ENCODE measurements at places on chromosomes 11 and 22. TPM values are rescaled to one million over a fixed set of nuclear protein-coding genes. Genes with fewer than 3 reads are reported as not detected.

DNA sequence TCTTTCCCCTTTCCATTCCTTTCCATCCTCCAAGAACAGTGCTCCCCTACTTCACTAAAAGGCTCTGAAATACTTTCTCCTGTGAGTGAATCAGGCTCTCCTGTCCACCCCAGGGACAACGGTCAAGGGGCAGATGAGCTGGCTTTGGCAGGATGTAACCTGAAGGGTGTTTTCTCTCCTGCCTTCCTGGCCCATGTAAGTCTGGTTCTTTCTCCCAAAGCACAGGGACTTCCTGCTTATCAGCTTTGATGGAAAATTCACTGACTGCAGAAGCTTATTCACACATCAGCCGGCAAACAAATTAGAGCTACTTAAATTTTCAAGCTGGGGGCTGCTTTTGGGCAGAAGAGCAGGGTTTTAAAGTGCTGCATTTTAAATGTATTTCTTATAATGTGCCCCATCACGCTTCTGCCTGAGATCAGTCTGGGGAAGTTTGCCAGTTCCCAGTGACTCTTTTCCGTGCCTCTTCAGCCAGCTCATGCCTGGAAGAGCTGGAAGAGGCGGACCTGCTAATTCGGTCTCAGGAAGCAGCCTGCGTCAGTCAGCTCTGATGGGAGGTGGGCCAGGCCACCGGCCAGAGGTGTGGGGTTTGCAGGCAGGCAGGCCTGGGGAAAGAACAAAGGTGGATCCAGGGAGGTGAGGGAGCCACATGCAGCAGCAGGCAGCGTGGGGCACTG, 140.4 kb upstream of the TBCEL start:
- DNase-seq: peak; percentile 54

The DTX4 gene
- 2.5 TPM for total RNA-seq

- DNase-seq: peak; percentile 22
Observed at GRCh38 chr11:17250561-17251350, 25.8 kb upstream of the NUCB2 start.

DNA sequence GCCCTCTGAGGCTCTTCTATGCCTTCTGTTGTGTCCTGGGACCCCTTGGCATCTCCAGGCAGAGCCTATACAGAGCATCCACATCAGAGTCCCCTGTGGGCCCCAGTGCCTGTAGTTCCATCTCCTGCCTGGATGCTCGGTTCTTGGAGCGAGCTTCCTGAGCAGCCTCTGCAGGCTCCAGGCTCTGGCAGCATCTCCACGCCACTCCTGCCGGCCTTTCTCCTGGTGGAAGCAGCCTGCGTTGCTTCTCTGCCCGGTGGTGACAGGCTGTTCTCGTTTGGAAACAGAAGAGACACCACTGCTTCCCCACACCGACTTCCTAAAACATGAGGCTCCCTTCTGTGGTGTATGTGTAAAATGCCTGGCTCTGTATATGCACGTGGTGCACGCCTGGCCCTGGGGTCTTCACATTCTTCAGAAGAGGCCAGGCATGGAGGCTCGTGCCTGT, 52.8 kb downstream of the BCR start:
- DNase-seq: peak; percentile 25

- peak; percentile 97 for DNase-seq
Observed at GRCh38 chr22:27512283-27512761, 289.2 kb downstream of the MN1 start.

GRCh38 chr11:114256176-114256966, 39.8 kb upstream of the NNMT start:
- no peak for DNase-seq

The SERGEF gene
- 18.1 TPM for total RNA-seq

GRCh38 chr11:7347611-7348431, 96.1 kb downstream of the SYT9 start:
- no peak for DNase-seq

The OR51Q1 gene
- total RNA-seq: not detected

DNA sequence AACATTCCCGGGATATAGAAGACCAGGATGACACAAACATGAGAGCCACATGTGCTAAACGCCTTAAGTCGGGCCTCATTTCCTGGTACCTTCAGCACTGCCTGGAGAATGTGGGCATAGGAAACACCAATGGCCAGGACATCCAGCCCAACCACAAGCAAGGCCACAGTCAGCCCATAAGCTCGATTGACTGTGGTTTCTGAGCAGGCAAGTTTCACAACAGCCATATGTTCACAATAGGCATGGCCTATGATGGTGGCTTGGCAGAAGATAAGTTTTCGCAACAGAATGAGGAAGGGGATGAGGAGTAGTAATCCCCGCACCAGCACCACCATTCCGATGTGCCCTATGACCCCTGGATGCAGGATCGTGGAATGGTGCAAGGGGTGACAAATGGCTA, 26.9 kb upstream of the OR56A1 start:
- no peak for DNase-seq

The GLYAT gene
- total RNA-seq: not detected

- no peak for DNase-seq
Observed at GRCh38 chr11:80529726-80530125, 1088.9 kb upstream of the TENM4 start.

DNA sequence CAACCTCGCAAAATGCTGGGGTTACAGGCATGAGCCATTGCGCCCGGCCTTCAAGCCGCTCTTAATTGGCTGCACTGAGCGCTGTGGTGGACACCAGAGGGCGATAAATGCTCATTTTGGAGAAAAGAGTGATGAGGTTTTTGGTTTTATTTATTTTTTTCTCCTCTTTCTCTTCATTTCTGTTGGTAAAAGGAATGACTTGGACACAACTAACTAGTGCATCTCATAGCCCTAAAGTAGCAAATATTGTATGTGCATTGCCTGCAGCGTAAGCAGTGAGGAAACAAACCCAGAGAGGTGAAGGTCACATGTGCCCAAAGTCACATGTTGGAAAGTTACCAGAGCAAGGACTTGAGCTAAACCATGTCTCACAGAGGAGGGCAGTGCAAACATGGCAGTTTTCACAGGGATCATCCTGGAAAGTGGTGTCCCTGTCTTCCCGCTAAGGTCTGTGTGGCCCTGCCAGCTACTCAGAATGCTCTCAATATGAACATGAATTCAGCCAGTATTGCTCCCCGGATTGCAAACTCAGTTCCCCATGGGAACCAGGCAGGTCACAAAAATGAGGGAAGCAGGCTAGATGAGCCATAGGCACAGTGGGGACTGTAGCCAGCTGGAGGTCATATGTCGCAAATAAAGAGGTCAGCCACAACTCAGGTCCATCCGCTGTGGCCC, 8.6 kb upstream of the CD82 start:
- peak; percentile 59 for DNase-seq

The OR5B21 gene
- not detected for total RNA-seq

DNA sequence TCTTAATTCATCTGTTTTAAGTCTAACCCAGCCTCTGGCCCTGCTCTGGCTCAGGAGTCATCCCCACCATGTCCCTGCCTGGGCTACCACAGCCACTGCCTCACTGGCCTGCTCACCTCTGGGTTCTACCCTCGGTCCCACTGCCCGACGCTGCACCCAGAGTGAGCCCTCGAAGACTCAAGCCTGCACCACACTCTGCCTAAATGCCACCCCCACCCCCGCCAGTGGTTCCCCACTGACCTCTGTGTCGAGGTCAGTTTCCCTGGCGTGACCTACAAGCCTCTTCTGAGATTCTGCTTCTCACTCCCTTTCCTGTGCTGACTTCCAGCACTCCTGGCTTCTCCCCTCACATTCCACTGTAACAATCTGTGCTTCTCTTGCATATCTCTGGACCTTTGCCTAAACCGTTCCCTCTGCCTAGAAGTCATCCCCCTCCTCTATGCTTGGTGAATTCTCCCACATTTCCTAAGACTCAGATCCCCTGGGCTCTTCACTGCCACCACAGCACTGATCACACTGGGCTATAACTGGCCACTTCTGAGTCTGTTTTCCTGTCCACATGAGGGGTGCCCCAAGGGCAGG, 12.5 kb upstream of the PDE2A start:
- DNase-seq: peak; percentile 16

DNA sequence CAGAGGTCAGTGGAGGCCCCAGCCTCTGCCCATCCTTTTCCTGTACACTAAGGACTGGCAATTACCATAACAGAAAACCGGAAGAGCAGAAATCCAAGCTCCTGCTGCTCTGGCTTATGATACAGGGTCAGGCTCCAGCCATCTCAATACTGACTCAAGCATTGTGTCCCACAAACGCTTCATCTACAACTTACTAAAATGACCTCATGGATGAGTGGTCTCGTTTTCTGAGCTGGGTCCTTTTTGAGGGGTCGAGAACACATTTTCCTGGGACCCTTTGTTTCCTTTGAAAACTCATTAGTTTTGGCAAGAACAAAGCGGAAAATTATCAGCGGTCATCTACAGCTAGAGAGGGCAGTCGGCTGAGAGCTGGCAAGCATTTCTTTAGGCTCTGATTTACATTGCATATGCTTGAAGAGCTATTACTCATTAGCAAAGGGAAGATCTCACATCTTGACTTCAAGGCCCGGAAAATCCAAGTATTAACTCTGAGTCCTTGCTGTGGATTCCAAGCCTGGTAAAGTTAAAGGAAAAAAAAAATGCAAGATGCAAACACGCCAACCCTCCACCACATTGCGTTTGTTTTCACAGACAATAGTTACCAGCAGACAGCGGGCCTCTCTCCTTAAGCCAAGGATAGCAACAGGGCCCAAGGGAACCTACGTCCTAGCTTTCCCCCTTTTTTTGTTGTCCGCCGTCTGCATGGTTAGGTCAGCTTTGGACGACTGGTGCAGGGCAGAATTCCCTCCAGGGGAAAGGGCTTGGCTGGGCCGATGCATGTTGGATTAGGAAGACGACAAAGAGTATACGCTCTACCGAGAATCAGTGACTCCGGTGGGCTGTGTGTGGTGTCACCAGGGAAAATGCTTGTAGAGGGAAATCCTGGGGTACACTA, 1.8 kb downstream of the TESMIN start:
- DNase-seq: peak; percentile 12

DNA sequence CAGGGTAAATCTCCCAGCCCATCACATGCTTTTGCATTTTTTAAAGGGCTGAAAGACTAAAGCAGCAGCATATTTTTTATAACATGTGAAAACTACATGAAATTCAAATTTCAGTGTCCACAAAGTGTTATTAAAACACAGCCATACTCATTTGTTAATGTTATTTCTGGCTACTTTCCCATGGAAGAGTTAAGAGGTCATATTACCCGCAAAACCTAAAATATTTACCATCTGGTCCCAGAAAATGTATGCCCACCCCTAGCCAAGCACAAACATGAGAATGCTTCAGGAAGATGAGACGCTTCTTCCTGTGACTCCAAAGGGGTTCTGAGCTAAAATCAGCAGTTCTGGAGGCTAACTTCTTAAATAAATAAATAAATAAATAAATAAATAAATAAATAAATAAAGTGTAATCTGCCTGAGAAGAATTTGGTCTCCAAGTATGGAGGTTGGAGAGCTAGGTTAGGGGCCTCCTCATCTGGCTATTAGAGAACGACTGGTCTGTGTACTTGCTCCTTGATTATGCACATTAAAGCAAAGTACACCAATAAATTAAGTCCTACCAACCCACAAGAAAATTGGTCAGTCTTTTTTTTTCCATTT, 9.7 kb downstream of the IMMP1L start:
- DNase-seq: peak; percentile 63

DNA sequence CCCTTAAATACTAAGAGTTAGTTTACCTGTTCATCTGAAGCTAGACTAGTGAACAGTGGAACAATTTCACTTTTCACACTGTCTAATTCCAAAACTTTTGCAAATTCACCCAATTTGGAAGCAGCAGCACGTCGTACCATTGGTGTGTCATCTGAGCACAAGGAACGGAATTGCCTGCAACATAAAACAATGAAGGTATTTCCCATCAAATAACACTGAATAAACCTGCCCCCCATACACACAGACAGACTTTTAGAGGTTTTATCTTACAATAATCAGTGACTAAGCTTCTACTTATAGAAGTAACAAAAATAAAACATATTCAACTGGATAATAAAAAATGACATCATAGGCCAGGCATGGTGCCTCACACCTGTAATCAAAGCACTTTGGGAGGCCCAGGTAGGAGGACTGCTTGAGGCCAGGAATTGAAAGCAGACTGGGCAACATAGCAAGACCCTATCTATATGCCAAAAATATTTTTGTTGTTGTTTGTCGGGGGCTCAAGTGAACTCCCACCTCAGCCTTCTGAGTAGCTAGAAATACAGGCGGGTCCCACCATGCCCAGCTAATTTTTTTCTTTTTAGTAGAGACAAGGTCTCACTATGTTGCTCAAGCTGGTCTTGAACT, 6.3 kb downstream of the PPP2R1B start:
- no peak for DNase-seq

The NCR3LG1 gene
- total RNA-seq: 3.9 TPM

DNA sequence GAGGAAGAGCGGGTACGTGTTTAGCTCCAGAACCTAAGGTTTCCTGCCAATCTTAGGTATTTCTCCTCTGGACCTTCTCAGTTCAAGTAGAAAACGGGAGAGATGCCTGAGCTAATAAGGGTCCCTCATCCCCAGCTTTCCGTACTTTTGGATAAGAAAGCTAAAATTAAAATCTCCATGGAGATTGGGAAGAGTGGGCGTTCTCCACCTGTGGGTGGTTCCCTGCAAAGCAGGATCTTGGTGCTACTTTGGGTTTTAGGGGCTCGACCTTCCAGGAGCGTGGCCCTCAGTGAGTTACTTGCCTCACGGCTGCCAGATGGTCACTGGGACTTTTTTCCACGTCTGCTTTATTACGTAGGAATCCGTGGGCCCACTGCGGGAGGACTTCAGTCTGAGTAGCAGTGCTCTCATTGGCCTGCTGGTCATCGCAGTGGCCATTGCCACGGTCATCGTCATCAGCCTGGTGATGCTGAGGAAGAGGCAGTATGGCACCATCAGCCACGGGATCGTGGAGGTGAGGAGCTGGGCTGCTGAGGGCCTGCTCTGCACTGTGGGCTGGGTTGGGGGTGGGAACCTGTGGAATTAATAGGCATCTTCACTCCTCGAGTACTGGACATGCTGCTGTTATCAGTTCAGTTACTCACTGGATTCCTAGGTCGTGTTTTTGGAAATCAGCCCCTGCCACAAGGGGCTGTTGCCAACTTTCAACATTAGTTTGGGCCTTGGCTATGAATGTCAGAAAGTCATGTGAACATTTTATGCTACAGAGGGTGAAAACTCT, 17.8 kb upstream of the ST14 start:
- peak; percentile 35 for DNase-seq

The SMIM35 gene
- total RNA-seq: not detected

DNA sequence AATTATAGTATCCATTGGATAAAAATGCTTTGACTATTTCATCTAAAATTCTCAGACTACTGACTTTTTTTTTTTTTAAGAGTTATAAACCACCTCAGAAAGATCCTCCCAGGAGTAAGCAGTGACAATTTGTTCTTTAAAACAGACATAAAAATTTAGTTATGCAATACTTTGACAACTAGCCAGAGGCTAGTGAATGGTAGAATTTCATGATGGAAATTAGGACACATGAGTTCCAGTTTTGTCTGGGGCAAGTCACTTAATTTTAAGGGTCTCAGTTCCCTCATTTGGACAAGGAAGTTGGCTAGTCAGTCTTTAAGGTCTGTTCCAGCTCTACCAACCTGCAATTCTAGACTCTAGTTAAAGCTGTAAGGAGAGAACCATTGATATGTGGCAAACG, 2.9 kb downstream of the IL18 start:
- no peak for DNase-seq

GRCh38 chr22:43853328-43853931, 8.9 kb downstream of the SULT4A1 start:
- no peak for DNase-seq
